ENCODE measurements at places on chromosomes 3 and 15. TPM values are rescaled to one million over a fixed set of nuclear protein-coding genes. Genes with fewer than 3 reads are reported as not detected.

The COL8A1 gene
- total RNA-seq: 2.8 TPM

The DUOX2 gene
- total RNA-seq: 3.9 TPM

The CRABP1 gene
- total RNA-seq: 0.61 TPM

The CFAP100 gene
- total RNA-seq: not detected

The TLR9 gene
- 0.42 TPM for total RNA-seq

The LAMB2 gene
- 66.1 TPM for total RNA-seq

The SAXO2 gene
- total RNA-seq: 8.5 TPM

The SH3GL3 gene
- total RNA-seq: 0.14 TPM

The RASGRF1 gene
- 0.18 TPM for total RNA-seq

The CASR gene
- total RNA-seq: 0.55 TPM

DNA sequence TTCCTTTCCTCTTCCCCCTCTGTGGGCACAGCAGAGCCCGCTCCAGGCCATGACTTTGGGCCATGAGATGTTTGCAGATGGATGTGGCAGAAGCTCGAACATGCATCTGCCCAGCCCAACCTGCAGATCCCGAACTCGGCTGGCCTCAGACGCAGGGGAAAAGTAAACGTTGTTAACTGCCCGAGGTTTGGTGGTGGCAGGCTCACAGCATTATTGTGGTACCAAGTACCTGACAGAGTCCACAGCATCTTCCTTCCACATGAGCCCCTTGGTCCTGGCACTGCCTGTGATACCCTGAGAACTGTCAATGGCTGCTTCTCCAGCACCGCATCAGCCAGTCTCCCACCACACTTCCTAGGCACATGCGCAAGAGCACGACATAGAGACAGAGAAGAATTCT lies 424.3 kb downstream of the OCA2 start:
- no peak for DNase-seq

- no peak for DNase-seq
Measured at GRCh38 chr15:90807786-90808086, 60.7 kb upstream of the FURIN start.

- DNase-seq: no peak
Measured at GRCh38 chr3:24338409-24339130, 156.1 kb downstream of the THRB start.

DNA sequence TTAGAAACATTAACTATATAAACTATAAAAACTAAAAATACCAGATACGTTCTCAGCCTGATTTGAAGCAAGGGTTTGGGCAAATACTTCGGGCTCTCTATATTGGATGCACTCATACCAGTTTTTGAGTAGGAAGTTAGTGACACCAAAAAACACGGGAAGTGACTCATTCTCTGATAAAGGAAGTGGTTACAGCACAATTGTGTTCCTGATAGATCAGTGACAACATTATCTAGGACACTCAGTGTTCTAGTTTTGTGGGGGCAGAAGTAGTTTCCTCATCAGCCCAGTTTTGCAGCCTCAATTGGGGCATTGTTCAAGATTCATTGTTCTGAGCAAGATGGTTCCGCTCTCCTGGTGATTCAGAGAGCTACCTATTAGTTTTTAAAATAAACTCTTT lies 469.6 kb upstream of the DPPA4 start:
- DNase-seq: no peak

DNA sequence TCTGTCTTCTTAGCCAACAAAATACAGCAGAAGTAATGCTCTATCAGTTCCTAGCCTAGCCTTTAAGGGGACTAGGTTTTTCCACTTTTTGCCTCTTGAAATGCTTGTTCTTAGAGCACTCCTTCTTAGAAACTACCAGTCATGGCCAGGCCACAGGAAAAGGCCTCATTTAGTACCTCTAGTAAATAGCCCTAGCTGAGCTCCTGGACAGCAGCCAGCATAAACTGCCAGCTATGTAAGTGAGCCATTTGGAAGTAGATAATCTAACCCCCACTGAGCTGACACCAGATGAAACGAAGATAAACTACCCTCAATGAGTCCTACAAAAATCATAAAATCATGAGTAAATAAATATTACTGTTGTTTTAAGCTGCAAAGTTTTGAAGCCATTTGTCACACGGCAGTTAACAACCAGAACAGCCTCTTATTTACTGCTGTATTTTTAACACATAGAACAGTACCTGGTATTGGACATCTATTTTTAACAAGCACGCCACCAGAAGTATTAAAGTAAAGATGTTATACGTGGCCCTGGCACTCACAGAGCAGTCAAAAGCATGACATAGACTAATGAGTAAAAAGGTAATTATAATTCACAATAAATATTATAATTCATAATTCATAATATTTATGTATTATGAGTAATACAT lies 12.0 kb downstream of the TBC1D5 start:
- DNase-seq: peak; percentile 61

GRCh38 chr15:22948056-22948455 lies 32.1 kb downstream of the CYFIP1 start:
- no peak for DNase-seq

- no peak for DNase-seq
Measured at GRCh38 chr15:86553108-86553507, 473.4 kb downstream of the AGBL1 start.

- no peak for DNase-seq
Measured at GRCh38 chr3:41936384-41936783, 25.5 kb downstream of the ULK4 start.

GRCh38 chr3:170622369-170623159 lies 36.7 kb upstream of the SLC7A14 start:
- peak; percentile 5 for DNase-seq

- DNase-seq: no peak
Measured at GRCh38 chr3:45559560-45560118, 34.9 kb upstream of the LIMD1 start.

DNA sequence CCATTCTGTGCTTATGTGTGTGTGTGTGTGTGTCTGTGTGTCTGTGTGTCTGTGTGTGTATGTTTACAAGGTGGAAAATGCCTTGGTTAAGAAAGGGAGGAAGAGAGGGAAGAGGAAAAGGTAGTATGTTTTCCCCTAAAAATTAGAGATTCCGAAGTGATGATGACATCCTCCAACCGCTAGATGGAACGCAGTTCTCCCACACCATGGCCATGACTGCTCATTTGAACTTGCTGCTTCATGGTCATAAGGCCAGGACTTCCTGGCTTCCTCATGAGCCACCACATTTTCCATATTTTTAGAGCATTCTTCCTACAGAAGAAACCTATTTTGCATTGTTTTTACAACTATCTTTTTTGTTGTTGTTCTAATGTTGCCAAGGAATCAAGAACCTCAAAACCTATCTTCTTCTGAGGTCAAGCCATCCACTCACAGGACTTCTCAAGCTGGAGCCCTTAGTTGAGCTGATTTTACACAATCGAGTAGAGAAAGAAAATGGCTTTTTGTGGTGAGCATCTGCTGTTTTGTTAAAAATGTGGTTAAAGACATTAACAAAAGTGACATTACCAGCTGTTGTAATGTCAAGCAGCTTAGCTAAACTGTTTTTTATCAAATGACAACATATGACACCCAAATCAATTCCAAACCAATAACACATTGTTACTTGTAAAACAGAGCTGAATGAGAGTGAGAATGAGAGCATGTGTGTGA lies 1091.0 kb downstream of the FHIT start:
- DNase-seq: no peak

All from left colon (tissue), 2 donors.